ENCODE measurements at places on chromosomes 5 and 9.

DNA sequence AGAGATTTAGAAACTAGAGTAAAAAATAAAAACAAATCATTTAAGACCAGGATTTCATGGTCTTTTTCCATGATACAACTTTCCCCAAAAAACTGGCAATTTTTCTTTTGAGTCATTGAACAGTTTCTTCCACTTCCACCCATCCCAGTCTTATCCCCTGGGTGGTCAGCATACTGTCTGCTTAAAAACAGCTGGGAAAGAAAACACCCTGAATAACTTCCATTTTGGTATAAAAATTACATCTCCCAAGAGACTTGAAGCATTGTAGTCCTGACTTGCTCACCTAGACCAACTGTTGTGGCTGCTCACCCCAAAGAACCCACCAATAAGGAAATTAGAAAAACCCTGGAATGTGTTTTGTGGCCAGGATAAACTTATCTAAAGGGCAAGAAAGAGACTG lies 731.3 kb downstream of the NR2F1-AS1 start:
- DNase-seq = no peak

DNA sequence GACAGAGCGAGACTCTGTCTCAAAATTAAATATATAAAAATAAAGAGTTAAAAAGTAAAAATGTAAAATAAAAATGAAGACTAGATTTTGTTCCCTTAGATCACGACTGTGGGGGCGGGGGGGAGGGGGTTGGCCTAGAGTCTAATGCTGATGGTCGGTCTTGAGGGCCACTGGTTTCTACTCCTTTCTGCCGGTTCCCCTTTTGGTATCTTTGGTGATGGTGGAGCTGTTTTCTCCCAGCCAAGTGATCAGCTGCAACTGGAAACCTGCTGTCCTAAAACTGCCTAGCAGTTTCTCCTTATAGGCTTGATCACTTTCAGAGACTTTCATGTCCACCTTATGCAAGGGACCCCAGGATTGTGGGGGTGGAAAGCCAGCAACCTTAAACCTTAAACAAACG lies 1.1 kb downstream of the SRD5A1 start:
- no peak for DNase-seq

GRCh38 chr9:6673326-6674025 lies 27.9 kb upstream of the GLDC start:
- no peak for DNase-seq

DNA sequence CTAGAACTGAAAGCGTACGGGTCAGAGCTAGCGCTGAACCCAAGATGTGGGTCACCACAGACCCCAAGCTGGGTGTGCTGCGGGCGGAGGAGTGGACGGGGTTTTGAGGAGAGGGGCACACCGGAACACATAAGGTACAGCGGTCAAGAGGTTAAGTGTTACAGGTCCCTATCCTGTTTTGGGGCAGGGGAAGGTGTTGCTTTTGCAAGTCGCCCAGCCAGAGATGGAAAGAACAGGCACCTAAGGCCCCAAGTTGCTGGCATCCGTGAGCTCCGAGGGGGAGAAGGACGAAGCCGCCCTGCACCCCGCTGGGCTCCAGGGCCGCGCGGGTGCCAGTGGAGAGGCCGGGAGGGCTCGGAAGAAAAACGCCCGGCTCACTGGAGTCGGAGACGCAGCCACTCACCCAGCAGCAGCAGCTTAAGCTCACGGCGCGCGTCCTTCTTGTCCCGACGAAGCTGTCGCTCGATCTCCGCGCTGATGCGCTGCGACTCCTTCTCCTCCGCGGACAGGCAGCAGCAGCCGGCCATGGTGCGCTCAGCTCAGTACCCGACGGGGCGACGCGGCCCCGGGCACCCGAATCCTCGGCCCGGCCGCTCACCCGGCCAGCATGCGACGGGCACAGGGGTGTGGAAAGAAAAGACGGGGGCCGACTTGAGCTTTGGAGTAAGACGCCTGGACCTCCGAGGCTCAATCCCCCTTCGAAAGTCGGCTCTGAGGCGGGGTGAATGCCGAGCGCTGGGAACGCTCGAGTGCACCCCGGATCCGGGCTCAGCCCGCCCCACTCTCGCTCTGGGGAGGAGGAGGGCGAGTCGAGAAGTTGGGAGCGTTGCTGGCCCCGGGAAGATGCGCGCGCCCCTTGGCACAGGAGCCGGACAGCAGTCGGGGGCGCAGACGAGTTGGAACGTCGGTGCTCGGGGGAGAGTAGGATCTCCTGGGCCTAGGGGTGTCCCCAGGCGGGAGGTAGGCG lies 572 bp downstream of the GNA14 start:
- no peak for DNase-seq

GRCh38 chr9:72863456-72864094 lies 89.3 kb downstream of the ALDH1A1 start:
- no peak for DNase-seq

GRCh38 chr9:16571127-16571802 lies 299.2 kb downstream of the BNC2 start:
- no peak for DNase-seq

DNA sequence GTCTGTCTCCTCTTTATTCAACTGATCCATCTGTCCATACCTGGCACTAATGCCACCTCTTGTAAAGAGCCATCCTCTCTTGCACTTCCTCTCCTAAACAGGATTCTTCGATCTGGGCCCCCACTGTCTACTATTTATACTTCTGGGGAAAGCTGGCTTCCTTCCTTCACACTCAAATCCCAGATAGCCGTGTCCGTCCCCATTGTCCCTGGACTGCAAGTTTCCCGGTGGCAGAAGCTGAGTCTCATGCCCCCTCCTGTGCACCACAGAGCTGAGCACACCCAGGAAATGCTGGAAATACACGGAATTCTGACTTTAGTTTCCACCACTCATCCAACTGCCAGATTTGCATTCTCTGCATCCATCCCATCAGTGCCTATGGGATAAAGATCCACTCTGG lies 84.0 kb downstream of the MARCHF11 start:
- no peak for DNase-seq

- peak; percentile 6 for DNase-seq
These were observed 984 bp downstream of the STXBP1 start for GRCh38 chr9:127612939-127613582.

DNA sequence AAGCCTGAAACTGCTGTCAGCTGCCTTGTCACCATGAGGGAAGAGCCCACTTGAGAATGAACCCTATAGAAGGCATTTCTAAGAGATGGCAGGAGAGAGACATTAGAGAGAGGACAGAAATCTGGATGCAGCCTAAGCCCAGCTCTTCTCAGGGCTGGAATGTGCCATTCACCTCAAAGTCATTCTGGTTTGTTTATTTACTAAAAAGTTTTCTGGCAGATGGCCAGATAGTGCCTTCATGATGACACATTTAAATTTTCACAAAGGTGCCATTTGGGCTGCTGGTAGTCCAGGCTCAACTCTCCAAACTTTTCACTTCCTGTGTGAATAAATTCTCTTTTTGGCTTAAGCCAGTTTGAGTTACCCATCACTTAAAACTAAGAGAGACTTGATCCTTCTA lies 144.6 kb upstream of the ZNF366 start:
- DNase-seq = no peak

DNA sequence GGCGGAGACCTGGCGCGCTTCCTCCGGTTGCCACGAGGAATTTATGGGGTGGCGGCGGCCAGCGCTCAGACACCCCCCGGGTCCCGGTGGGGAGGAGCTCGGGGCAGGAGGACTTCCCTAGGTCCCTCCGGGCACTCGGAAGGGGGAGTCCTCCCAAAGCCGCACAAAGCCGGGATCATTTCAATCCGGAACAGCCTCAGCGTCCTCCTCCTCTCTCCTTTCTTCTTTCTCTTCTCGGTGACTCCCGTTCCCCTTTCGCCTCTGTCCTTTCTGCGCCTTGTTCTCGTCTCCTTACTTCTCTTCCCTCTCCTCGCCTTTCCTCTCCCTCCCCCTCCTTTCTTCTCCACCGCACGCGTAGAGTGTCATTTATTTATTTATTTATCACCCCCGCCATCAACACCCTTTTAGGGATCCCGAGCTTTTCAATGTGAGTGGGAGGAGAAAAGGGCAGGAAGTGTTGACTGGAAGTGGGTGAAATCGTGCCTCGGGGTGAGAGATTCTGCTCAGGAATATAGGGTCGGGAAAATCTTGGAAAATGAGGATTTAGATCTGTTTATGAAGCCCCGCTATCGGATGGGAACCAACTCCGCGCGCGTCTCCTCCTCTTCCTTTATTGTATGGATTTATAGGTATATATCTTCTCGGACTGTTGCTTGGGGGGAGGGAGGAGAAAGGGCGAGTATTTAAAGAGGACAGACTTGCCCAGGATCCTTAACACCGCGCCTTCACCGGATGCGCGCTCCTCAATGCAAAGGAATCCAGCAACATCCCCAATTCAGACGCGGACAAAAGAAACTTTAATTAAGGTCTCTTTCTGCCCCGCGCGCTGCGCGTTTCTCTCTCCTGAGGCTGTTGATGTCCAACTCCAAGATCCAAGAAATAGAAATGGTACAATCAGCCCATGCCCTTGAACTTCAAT lies 2.0 kb upstream of the ZNF462 start:
- no peak for DNase-seq

DNA sequence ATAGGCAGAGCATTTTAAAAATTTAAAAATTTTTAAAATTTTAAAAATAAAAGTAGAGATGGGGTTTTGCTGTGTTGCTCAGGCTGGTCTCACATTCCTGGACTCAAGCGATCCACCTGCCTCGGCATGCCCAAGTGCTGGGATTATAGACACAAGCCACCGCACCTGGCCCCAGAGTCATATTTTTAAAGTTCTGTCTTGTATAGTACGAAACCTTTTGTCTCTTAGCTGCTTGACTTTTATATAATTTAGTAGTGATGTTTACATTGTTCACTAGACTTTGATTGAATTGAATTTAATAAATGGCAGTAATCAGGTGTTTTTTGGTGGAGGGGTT lies 31.0 kb downstream of the LRRTM2 start:
- DNase-seq = no peak

- no peak for DNase-seq
These were observed 7.0 kb downstream of the NOTCH1 start for GRCh38 chr9:136538599-136539426.

DNA sequence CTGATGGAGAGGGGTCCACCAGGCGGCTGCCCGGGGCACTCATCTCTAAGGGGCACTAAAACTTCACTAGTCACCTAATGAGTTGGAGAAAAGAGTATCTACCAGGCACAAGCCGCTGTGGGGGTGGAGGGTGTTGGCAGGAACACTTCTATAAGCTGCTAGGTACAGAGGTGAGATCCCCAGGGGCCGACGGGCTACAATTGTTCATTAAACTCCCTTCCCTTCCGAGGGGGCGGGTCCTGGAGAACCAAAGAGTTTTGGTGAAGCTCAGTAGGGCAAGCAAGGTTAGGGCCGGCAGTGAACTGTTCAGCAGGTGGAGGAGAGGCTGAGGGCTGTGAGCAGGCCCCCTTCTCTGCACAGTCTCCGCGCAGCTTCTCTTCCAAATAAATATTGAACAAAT lies 78.7 kb upstream of the ARAP3 start:
- DNase-seq = no peak

DNA sequence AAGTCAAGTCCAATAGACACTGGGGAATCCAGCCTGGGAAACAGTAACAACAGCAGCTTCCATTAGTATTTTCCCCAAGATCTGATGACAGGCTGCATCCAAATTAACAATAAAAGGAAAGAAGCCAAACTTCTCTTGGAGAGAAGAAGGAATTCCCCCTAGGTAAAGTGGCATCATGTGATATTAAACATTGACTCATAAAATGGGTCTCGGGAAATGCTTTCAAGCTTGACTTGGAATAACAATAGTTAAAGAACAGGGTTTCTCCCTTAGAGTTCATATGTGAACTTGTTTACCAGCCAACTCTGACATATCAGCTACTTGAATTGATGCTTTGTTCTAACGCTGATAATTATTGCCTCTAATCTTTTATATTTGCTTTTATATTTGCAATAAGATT lies 45.4 kb downstream of the ENTREP1 start:
- DNase-seq = no peak

- DNase-seq = no peak
These were observed 356.5 kb upstream of the TUSC1 start for GRCh38 chr9:26034786-26035185.

DNA sequence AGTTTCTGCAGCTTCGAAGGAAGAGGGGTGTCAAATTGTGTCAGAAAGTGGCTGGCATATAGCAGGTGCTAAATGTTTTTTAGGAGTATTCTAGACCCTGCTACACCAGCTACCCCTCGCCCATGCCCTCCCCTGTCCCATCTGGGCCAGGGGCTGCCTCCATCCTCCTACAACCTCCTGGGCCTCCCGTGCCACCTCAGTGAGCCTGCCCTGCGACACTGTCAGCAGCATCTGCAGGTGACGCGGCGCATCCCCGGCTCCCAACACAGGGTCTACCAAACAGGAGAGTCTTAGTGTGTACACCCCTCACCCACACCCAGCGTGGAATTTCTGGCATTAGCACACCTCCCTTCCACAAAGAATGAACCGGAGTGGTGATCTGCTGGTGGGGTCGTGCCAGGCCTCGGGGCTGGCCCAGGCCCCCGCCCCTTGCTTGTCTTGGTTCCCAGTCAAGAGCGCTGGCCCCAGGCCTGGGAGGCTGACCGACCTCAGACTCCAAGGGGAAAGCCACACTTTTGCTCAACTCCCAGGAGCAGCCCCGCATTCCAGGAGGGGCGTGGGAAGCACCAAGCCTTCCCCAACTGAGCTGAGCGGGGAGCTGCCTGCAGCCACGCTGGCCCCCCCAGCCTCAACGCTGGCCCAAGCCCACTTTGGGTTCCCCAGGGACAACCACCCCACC lies 55.2 kb downstream of the NEURL1B start:
- DNase-seq = no peak

- no peak for DNase-seq
These were observed 91.0 kb upstream of the PUM3 start for GRCh38 chr9:2934883-2935282.

GRCh38 chr5:514673-515072 lies 9.6 kb downstream of the SLC9A3 start:
- no peak for DNase-seq

- no peak for DNase-seq
These were observed 191.5 kb upstream of the PPP1R26 start for GRCh38 chr9:135288054-135288453.

GRCh38 chr5:142432961-142433360 lies 108.1 kb upstream of the SPRY4 start:
- no peak for DNase-seq

DNA sequence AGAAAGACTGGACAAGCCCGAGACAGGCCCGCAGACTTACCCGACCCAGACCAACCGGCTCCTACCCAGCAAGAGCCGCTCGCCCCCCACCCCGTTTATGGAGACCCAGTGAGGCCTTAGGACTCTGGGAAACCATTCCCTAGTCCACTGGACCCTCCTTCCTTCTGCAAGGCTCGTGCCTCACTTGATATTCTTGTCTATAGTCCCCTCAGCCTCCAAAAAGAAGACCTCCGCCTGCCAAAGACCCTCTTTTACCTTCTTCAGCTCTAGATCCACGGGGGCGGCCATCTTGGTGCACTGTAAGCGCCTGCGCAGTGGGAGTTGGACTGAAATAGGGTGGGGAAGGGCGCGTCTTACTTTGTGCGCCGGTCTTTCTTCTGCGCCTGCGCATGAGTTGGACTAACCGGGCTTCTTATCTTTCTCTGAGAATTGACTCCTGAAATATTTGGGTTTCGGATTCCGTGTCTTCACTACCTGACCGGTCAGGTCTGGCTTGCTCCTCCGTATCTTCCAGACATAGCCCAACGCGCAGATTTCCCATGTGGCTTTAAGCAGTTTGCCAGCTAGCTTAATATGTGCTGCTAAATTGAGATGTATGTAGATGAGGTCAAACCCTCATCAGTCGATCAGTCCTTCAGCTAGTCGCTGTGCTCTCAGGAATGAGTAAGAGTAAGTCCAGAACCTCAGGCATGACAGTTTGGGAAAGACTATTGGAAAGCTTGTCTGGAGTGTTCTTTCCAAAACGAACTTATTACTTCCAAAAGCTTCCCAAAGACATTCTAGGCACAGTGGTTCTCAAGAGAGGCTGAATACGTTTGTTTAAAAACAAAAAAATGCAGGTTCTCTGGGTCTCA lies at the start of gene PFDN1:
PFDN1 (minus strand) TSS at position 316 of the 854 bp plus-strand sequence; CDS start at position 288, 28 bp downstream.
- DNase-seq = peak; percentile 80
